ENCODE measurements at places on chromosomes 3 and 15.

DNA sequence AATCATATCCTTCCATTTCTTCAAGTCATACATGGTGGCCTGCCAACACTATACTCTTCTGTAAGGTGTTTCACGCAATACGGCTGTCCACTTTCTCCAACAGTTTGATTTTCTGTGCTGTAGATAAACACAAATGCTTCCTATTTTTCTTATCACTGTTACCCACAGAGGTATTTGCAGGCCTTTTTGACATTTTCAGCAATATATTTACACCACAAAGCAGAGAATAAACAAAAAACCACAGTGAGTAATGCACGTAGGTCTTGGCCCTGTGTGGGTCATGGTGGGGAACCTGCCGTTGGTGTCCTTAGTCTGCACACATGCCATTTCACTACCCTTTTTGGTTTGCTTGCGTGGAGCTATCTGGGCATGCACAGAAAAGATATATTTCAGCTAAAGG lies 59.5 kb downstream of the LRRC28 start:
- DNase-seq: no peak

- DNase-seq: no peak
Observed at GRCh38 chr15:48481802-48482201, 150.6 kb downstream of the DUT start.

DNA sequence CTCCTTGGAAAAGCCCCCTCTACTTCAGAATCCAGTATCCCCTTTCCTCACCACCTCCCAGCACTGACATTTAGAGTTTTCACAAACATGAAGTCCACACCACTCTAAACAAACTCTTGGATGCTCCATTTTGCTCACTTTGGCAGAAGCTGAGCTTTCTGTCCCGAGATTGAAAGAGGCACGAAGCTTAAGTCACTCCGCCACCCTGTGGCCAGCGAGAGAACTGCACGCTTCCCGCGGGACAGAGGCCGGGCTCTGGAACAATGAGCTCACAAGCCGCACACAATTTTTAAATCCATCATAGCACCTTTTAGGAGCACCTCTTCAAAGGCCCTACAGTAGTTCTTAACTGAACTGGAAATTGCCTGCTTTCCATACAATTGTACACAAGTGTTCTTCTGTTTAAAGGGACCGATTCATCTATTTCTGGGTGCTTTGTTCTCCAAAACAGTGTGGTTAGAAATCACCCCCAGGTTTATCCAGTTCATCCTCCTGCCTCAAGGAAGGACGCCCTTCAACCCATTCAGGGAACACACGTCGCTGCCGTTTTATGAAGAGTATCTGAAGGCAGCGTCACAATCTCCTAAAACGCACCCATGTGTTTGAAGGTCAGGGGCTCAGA lies 226.1 kb downstream of the VPS13C start:
- peak; percentile 88 for DNase-seq

GRCh38 chr3:43923104-43923882 lies 232.6 kb downstream of the ABHD5 start:
- DNase-seq: no peak

- no peak for DNase-seq
Observed at GRCh38 chr3:143634427-143634826, 213.8 kb downstream of the SLC9A9 start.

DNA sequence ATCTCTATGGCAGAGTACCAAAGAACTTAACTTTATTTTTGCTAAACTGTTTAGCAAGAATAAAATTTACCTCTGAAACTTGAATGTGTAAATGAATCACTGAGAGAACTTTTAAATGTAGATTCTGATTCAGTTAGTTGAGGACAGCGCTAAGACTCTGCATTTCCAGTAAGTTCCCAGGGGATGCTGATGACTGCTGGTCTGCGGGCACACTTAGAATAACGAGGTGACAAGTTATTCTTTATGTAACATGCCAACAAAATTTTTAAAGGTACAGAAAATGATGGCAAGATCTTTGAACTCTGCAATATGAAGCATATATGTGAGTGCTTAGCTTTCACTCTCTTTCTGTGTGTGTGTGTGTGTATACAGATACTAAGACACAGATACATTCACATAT lies 56.4 kb downstream of the TGFBR2 start:
- no peak for DNase-seq

DNA sequence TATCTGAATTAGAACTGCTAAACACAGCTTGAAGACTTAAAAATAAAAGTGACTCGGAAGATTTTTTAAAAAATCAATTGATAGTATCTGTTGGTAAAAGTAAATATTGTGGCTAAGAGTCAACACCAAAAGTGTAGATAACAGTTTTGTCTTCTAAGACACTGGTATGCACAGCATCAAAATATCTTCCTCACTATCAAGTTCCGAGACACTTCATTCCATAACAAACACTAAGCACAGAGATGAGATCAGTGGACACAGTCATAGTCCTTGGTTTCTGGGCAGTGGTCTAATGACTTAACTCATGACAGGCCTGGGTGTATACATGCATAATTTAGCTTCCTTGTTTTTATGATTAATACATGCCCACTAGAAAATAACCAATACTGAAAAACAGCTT lies 63.2 kb downstream of the PXYLP1 start:
- DNase-seq: peak; percentile 62

GRCh38 chr15:79930516-79930915 lies 33.7 kb upstream of the MTHFS start:
- no peak for DNase-seq

DNA sequence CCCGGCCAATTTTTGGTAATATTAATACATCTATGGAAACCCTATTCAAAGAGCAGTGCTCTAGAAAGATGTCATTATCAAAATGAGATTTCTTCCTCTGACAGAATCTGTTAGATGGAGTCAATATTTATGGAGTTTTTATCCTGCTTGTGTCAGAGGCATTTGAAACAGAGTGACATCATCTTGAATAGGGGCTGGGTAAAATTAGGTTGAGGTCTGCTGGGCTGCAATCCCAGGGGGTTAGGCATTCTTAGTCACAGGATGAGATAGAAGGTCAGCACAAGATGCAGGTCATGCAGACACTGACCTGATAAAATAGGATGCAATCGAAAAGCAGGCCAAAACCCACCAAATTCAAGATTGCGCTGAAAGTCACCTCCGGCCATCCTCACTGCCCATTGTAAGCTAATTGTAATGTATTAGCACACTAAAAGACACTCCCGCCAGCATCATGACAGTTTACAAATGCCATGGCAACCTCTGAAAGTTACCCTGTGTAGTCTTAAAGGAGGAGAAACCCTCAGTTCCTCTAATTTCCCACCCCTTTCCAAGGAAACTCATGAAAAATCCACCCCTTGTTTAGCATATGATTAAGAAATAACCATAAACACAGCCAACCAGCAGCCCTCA lies 27.3 kb upstream of the CCDC50 start:
- DNase-seq: no peak

DNA sequence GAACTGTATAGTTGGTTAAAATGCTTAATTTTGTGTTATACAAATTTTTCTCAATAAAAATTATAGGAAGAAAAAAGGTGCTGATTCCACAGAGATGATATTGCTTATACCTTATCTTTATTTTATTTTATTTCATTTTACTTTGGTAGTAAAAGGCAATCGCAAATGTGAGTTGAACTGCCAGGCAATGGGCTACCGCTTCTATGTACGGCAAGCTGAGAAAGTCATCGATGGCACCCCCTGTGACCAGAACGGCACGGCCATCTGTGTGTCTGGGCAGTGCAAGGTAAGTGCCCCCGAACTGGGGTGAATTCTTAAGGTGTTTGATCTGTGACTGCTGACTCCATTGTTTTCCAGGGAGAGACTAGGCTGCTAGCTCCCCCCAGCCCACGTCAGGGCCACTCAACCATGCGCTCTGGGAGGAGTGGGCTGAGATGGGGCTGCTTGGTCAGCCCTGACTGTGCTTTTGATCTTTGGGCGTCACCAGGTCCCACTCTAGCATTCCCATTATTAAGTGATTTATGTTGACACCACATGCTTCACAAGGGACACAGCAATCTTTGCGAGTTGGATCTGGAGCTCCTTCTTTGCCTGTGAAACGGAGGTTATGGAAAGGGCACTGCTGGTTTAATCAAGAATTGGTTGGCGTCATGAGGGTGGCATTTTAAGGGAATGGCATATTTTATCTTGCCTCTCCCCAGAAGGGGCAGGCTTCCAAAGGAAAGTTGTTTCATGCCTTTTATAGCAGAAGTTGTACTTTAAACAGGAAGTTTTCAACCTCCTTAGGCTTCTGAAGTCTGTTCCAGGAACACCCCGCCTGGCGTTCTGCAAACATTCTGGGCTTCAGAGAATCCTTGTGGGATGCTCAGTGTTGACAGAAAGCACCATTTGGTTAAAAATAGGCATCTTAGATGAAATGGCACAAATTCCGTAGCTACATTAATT lies 296.5 kb downstream of the THSD4 start:
- no peak for DNase-seq

DNA sequence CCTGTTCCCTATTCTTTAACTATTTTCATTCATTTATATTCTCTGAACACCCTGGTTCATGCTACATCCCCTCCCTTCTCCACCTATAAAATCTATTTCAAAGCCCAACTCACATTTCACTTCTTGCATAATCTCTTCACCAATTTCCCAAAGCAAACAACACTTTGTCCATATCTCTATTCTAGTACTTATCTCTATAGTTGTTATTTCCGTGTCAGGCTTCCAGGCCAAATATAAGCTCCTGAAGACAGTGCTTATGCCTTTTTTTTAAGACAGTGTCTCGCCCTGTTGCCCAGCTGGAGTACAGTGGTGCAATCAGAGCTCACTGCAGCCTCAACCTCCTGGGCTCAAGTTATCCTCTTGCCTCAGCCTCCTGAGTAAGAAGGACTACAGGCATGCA lies 43.6 kb downstream of the DNAH12 start:
- DNase-seq: no peak

GRCh38 chr3:143119974-143120715 lies 574 bp downstream of the CHST2 start:
- DNase-seq: peak; percentile 56

- DNase-seq: no peak
Observed at GRCh38 chr3:147370349-147370748, 36.0 kb downstream of the ZIC4 start.

DNA sequence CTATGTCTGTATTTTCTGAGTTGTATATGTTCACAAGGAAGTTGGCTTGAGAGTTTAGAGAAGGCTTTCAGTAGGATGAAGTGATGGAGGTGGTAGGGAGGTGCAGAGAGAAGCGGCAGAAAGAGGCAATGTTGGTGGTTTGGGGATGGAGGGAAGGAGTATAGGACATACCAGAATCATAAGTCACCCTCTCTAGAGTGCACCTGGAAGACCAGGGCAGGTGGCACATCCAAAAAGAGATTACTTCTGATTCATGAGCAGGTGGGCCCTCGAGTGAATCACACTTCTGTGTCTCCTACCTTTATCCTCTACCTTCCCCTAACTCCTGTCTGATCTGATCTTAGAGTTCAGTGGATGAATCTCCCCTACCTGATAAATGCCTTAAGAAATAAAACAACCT lies 41.8 kb upstream of the MRPL3 start:
- no peak for DNase-seq

DNA sequence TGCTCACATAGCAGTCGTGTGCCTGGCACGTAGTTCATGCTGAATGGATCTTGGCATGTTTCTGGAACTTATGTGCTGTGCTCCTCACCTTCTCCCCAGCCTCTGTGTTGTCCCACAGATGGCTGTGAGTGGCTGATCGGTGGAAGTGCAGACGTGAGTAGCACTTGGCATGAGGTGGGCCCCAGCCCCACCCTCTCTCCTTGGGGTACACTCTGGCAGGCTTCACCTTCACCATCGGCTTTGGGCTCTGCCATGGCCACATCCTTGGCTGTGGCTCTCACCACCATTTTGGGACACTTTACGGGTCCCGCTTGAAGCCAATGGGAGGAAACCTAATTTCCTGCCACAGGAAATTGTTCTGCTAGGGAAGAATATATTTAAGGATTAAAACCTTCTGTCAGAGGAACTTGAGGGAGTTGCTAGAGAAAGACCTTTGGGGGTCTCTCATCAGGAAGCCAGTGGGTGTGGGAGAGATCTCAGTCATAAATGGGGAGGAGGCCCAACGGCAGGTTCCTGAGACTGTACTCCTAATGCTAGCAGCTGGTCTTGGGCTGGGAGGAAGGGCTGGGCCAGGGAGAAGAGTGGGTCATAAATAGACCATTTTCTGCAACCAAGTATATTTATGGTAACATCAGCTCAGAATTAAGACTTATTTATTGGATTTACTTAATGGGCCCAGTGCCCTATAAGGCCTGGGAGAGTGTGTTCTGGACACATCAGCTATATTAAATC lies 92.3 kb downstream of the SMAD3 start:
- no peak for DNase-seq

DNA sequence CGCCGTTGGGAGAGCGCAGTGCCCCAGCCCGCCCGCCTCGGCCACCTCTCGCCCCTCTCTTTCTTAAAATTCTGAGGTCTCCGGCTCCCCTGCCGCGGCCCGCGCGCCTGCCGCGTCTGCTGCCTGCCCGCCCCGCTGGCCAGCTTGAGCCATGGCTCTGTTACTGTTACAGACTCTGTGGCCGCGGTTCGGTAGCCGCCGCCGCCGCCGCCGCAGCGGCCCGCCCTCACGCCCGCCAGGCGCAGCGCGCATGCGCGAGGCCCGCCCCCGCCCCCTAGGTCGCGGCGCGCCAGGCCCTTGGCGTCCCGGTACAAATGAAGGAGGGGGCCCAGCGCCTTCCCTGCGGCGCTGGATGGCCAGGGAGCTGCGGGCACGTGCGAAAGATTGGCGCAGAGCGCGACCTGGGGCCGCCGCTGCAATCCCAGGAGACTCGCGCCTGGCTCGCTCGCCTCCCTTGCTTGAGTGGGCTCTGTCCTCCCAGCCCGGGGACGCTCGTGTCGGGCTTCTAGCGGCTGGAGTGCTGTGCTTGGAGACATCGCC lies at the start of gene ONECUT1:
TSS of gene ONECUT1 (minus strand) at position 168 of the 540 bp plus-strand sequence. CDS start 452 bp downstream, outside the sequence.
- DNase-seq: peak; percentile 94

DNA sequence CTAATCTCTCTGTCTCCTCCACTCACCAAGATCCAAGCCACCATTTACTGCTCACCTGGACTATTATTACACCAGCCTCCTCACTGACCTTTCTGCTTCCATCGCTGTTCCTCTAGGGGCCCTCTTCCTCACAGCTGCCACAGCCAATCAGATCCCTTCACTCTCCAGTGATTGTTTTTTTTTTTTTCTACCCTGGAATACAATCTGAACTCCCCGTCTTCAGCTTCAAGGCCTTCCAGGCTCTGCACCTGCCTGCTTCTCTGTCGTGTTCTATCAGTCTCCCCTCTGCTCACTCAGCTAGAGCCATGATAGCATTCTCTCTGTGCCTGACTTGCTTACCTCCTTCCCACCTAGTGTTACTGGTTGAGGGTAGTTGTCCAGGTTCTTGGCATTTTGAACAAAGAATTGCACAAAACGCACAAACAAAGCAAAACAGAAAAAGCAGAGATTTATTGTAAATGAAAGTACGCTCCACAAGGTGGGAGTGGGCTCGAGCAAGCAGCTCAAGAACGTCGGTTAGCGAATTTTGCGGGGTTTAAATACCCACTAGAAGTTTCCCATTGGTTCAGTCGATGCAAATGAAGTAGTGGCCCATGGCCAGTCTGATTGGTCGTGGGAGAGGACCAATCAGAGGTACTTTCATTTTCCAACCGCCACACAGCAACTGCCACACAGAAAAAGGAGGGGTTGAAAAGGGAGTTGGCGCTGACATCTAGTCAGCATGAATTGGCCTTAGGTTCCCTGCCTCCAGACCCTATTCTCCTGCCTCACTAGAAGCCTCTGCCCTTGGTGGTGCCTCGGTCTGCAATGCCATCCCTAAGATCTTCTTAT lies 188.9 kb downstream of the TLE3 start:
- no peak for DNase-seq
